ENCODE measurements at places on chromosomes 6 and 20. TPM values are rescaled to one million over a fixed set of nuclear protein-coding genes. Genes with fewer than 3 reads are reported as not detected.

Gene COL12A1
- 10.5 TPM for total RNA-seq

Gene SEMG1
- not detected for total RNA-seq

DNA sequence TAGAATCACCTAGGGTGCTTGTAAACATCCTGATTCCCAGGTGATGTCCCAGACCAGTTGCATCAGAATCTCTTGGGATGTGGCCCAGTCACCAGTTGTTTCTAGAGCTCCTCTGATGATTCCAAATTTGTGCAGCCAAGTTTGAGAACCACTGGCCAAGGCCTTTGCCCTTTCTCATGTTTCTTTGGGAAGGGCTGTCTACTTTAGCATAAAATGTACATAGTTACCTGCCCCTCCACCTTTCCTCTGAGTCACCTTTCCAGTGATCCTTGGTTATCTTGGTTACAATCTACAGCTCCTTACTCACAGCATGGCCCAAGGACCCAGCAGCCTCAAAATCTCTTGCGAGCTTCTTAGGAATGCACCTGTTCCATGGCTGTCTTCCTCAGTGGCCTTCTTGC lies 266.4 kb upstream of the PRND start:
- no peak for DNase-seq

DNA sequence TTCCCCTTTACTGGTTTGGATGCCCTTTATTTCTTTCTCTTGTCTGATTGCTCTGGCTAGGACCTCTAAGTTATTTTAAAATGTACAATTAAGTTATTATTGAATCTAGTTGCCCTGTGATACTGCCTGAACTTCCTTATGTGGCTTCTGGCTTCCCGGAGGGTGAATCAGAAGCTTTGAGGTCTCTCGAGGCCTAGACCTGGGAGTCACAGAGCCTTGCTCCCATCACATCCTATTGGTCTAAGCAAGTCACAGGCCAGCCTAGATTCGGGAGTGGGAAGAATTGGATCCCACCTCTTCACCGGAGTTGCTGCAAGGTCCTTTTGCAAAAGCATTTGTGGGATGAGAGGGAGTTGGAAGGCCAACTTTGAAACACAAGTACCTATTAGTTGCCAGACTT lies 15.2 kb downstream of the BCAS4 start:
- DNase-seq = no peak

- no peak for DNase-seq
Measured at GRCh38 chr6:1856381-1856780, 246.7 kb downstream of the FOXC1 start.

DNA sequence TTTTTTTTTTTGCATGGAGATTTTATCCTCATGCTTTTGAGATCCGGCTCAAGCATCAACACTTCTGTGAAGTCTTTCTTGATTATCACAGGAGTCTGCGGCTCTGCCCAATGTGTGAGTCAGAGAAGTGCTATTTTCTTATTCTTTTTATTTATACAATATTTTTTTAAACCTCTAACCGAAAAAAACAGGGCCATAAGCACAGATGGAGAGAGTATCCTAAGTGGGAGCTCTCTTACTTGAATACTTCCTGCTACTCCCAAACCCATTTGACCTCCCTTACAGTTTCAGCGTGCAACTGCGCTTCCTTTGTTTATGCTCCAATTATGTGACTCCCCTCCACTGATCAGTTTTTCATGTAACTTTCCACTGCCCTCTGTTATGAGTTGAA lies 8.7 kb upstream of the ATXN1 start:
- no peak for DNase-seq

GRCh38 chr6:42251500-42251899 lies 33.8 kb upstream of the MRPS10 start:
- no peak for DNase-seq

Gene SLPI
- not detected for total RNA-seq

- no peak for DNase-seq
Measured at GRCh38 chr20:56733967-56734366, 104.9 kb downstream of the TFAP2C start.

DNA sequence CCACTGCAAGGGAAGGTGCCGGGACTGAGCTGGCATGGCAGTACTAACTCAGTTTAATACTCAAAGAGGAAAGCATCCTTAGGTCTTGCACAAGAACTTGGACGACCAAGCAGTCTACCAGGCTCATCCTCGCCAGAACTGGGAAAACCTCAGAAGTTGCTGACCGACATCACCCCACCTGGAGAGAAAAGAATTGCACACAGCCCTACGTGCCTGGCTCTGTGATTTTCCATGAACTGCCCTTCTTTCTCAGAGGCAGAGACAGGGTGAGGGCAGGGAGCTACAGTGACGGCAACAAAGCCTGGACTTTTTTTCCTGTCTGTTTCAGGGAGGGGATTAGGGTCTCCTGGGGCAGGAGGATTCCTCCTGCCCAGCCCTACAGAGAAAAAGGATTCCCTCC lies 8.0 kb downstream of the JAG1 start:
- no peak for DNase-seq

- DNase-seq = no peak
Measured at GRCh38 chr6:47034926-47035325, 7.2 kb downstream of the ADGRF1 start.

GRCh38 chr20:23232679-23233308 lies 117.8 kb upstream of the NXT1 start:
- DNase-seq = no peak

DNA sequence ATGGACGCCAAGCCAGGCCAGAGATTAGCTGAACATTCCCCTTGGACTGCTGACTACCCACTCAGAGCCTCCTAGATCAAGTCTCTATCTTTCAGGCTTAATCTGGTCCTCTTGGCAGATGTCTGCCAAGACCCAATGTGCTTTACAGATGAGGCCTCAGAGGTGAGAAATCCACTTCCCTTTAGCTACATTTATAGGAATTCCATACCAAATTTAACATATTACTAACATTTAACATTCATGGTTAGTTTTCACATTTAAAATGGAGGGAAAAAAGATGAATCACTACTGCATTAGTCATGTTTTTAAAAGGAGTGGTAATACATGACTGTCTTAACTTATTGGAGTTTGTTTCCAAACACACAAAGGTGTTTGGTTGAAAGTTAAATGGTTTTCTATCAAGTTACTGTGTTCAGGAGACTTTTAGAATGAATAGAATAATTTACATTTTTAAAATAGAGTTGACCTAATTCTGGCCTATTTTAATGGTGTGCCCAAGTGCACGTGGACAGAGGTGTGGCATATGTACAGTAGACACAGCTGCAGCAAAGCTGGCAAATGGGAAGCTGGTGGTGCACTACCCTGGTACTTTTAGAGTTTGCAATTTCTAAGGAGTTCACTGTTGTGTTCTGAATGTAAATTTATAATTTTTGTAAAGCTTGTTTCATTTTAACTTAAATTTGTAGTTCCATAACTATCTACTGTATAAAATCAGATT lies 41.9 kb upstream of the CALHM6 start:
- no peak for DNase-seq

Gene GMPR
- total RNA-seq = 4.0 TPM

GRCh38 chr6:45450831-45451230 lies 73.1 kb upstream of the SUPT3H start:
- DNase-seq = no peak

Gene UNC93A
- total RNA-seq = not detected

GRCh38 chr20:25196786-25197120 lies 1.2 kb downstream of the ENTPD6 start:
- no peak for DNase-seq

DNA sequence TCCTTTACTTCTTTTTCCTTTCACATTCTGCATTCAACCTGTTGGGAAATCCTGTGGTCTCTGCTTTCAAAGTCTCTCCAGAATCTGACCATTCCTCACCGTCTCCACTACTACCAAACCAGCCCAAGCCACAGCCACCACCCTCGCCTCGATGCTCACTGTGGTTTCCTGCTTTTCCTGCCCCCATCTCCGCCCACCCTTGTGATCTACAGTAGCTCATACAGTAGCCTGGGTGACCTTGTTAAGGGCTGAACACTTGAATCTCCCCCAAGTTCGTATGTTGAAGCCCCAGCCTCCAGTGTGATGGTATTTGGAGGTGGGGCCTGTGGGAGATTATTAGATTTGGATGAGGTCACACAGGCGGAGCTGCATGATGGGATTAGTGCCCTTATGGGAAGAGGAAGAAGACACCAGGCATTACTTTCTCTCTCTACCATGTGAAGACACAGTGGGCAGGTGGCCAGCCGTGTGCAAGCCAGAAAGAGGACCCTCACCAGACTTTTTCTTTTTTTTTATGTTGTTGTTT lies 189.0 kb upstream of the UST start:
- no peak for DNase-seq

- DNase-seq = no peak
Measured at GRCh38 chr20:25606094-25606695, 17.6 kb downstream of the NANP start.

DNA sequence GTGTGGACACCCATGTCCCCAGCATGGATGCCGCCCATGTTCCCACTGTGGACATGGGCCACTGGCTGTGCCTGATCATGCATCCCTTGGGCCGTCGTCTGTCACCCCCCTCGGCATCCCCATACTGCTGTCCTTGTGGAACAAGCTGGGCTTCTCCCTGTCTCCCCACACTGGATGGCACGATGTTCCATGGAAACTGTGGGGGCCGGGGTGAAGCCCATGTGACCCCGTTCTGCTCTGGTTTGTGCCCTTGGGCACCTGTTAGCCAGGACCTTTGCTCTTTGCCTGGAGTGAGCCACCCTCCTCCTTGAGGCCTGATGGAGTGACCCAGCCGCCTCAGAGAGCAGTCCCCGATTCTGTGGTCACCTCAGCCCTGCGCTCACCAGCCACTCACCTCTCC lies 7.6 kb upstream of the FRMD1 start:
- DNase-seq = no peak

DNA sequence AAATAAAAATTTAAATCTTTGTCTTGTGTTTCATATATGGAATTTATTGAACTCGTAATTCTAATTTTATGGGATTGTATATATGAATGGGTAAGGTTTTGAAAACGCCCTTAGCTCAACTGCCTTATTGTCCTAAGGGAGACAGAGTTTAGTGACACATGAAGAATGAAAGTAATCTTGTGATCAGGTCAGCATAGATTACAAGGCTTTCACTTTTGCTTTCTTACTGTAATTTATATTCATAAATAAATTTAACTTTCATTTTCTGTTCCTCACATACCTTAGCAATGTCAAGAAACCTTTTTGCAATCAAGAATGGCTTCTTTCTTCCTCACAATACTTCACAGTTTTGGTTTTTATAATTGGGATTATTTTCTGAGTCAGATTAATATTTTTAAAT lies 14.4 kb downstream of the KPNA5 start:
- no peak for DNase-seq

Gene PACRG
- 1.7 TPM for total RNA-seq

- no peak for DNase-seq
Measured at GRCh38 chr6:40244699-40245098, 310.4 kb upstream of the MOCS1 start.

Gene NHLRC1
- total RNA-seq = 1.2 TPM

GRCh38 chr6:131027326-131027725 lies 35.7 kb downstream of the EPB41L2 start:
- DNase-seq = no peak

DNA sequence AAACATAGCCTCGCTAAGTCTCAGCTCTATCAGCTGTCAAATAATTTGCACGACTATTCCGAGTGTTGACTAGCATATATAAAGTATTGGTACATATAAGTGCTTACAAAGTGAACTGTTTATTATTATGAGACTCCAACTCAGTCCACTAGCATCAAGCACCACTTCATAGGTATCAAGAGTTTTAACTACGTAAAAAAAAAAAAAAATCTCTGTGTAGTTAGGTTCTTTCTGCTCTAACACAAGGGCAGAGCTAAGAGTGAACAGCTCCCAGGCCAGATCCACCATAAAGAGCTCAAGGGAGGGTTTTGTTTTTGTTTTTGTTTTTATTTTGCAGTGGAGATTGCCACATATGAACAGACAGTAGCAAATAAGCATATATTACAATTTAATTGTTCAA lies 309.8 kb upstream of the SGK1 start:
- DNase-seq = no peak

GRCh38 chr6:16154904-16155303 lies 26.0 kb downstream of the MYLIP start:
- no peak for DNase-seq

DNA sequence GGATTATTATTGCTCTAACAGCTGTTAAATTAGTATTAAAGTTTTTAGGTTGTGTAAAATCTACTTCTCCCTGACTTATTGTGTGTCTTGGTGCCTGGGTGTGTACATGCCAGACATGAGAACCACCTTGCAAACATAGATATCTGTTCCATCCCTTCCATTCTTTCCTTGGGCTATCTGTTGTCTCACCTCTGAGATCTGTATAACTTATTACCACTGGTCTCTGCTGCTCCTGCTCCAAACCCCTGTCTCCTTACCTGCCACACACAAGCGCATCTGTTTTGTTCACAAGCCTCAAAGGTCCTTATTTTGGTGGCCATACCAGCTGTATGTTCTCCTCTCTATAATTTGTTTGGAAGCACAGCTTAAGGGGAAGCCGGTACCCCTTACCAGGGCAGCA lies 2.5 kb downstream of the LRRC1 start:
- DNase-seq = no peak

Gene ECT2L
- total RNA-seq = 0.40 TPM

- no peak for DNase-seq
Measured at GRCh38 chr20:33890557-33890956, 79.4 kb downstream of the CHMP4B start.

GRCh38 chr6:90386399-90387382 lies 90.0 kb upstream of the BACH2 start:
- DNase-seq = no peak

GRCh38 chr6:125968493-125968892 lies 11.9 kb downstream of the HINT3 start:
- no peak for DNase-seq

GRCh38 chr20:59184880-59185447 lies 21.3 kb downstream of the ZNF831 start:
- no peak for DNase-seq

DNA sequence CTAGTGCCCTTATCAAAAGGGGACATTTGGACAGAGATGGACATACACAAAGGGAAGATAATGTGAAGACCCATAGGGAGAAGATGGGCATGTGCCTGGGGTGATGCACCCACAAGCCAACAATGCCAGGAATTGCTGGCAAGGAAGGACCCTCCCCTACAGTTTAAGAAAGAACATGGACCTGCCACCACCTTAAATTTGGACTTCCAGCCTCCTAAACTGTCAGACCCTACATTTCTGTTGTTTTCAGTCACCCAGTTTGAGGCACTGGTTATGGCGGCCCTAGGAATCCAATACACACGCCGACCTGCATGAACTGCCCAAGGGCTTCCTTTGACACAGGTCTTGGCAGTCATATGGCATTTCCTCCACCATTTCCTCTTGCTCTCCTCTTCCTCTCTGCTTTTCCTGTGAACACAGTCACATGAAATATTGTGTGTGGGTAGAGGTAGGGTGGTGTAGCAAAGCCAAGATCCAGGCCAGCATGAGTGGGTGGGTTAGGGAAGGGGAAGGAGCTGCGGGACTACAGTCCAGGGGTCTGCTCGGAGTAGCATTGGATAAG lies 115.6 kb downstream of the ZDHHC14 start:
- DNase-seq = no peak

GRCh38 chr20:38728911-38729642 lies 4.8 kb downstream of the SLC32A1 start:
- DNase-seq = no peak

Gene FKBP5
- total RNA-seq = 7.3 TPM

- DNase-seq = no peak
Measured at GRCh38 chr6:104396077-104396476, 463.6 kb downstream of the HACE1 start.

Gene OR2H2
- total RNA-seq = not detected

Gene RIPOR3
- total RNA-seq = 19.2 TPM
